ENCODE measurements at places on chromosomes 3 and 15. TPM values are rescaled to one million over a fixed set of nuclear protein-coding genes. Genes with fewer than 3 reads are reported as not detected.

- DNase-seq: no peak
These were observed 999 bp upstream of the KIF7 start for GRCh38 chr15:89656116-89656815.

The PDIA5 gene
- total RNA-seq: 9.2 TPM

The CYP1A2 gene
- not detected for total RNA-seq

The EOGT gene
- 20.7 TPM for total RNA-seq

The A4GNT gene
- not detected for total RNA-seq

The NPAP1 gene
- not detected for total RNA-seq

GRCh38 chr3:169448501-169448900 lies 215.0 kb downstream of the MECOM start:
- DNase-seq: no peak

- no peak for DNase-seq
These were observed 757 bp downstream of the VWA5B2 start for GRCh38 chr3:184230081-184230602.

The FAM240A gene
- total RNA-seq: not detected
